ENCODE measurements at places on chromosomes 11 and 22. TPM values are rescaled to one million over a fixed set of nuclear protein-coding genes. Genes with fewer than 3 reads are reported as not detected.
A peak's percentile ranks its signal among the peaks of the same experiment; 100 is the strongest.

Gene SCUBE2
- total RNA-seq = not detected

Gene CRYAB
- not detected for total RNA-seq

Gene TMEM25
- 15.3 TPM for total RNA-seq

Gene RFPL2
- total RNA-seq = 0.40 TPM

Gene SLC29A2
- 18.9 TPM for total RNA-seq

Gene TRPM5
- 0.05 TPM for total RNA-seq

- DNase-seq = no peak
Measured at GRCh38 chr11:76939219-76939631, 78.5 kb downstream of the ACER3 start.

DNA sequence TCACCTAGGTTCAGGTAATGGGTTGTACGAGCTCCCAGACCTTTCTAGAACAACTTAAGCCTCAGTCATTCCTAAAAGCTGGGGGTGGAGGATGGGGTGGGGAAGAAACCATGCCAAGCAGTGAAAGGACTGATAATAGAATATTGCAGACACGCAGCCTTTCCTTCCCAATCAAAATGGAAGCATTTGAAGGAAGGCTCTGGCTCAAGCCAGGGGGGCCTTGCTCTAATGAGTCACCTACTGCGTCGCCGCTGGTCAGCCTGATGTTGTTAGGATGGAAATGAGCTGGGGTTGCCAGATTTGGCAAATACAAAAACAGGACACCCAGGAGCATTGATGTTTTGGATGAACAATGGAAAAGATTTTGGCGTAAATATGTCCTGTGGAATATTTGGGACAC, 6.2 kb downstream of the SYT12 start:
- no peak for DNase-seq

DNA sequence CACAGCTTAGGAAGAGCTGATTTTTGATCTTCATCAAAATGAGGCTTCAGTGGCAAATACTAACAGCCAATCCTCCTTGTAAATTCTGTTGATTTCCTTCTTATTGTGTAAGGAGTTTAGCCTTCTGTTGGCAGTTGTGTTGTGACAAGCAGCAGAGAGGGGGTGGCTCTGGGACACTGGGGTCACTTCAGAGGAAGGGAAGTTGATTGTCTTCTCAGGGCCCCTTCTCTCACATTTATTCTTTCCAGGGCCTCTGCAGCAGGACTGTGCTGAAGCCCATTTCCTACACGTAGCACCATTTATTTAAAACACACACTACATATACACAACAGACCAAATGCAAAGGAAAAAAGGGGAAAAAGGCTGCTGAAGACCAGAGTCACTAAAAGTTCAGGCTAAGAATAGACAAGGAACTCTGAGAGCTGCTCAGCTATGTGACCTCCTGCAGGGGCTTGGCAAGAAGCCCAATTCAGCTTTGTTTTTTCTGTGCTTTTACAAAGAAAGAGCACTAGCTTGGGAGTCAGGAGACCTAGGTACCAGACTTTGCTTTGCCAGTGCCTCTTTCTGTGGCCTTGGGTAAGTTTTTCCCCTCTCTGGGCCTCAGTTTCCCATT, 28.3 kb upstream of the UPB1 start:
- no peak for DNase-seq

DNA sequence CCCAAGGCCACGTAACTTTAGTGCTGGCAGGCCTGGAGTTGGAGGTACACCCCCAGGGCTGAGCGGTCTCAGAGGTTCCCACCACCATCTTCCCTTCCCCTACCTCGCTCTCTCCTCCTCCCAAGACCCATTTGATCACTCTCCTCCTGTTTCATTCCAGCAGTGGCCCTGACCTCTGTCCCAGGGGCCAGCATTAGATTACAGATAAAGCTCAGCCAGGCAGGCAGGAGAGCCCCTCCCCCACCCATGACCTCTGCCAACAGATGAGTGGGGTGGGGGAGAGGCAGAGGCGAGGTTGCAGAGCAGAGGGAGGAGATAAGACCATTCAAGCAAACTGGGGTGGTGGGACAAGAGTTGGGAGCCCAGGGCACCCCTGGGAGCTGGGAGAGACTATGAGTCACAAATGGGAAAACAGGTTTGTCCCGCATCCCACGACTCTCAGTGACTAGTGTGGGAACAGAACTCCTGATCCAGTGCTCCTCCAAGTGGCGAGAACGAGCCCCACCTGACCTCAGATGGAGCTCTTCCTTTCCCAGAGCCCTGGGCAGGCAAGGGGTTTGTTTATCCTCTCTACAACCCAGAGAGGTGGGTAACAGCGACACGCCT, 367.9 kb downstream of the MN1 start:
- no peak for DNase-seq

DNA sequence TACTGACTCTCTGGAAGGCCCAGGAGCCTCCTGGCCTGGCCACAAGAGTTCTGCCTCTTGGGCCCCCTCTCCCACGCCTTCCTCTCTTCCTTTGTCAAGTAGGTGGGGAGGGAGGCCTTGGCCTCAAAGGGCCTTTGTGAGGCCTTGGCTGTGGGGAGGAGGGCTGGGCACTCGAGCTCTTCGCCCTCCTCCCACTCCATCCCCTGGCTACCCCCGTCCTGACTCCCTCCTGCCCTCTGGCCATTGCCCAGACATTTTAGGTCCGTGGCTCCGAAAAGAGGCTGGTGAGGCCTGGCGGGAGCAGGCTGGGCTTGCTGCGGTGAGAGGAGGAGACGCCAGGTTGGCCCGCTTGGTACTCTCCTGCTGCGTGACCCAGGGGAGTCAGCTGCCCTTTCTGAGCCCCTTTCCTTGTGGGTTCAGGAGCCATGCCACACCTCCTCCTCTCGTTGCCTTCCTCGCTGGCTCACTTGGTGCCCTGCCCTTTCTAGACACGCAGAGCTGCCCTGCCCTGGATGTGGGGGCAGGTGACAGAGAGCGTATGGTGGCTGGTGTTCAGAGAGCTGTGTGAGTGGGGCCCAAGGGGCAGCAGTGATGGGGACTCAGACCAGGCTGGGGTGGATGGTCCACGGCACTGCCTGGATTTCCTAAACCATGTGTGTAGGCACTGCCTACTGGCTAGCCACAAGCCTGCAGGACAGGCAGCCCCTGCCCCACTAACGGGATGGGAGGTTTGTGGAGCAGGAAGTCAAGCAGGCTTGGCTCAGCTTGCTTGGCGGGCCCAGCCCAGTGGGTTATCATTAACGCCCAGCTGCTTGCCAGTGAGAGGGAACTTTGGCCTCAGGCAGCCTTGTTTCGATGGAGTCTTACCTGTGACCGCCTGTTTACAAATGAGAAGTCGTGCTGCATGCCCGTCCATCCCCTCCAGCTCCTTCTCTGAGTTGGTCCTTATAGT, 15.8 kb upstream of the OMP start:
- no peak for DNase-seq

- no peak for DNase-seq
Measured at GRCh38 chr11:60831501-60832079, 10.3 kb upstream of the CCDC86 start.

GRCh38 chr11:117950301-117950700, 21.1 kb upstream of the TMPRSS13 start:
- DNase-seq = peak; percentile 78

GRCh38 chr11:87425943-87426342, 388.2 kb downstream of the TMEM135 start:
- DNase-seq = no peak

DNA sequence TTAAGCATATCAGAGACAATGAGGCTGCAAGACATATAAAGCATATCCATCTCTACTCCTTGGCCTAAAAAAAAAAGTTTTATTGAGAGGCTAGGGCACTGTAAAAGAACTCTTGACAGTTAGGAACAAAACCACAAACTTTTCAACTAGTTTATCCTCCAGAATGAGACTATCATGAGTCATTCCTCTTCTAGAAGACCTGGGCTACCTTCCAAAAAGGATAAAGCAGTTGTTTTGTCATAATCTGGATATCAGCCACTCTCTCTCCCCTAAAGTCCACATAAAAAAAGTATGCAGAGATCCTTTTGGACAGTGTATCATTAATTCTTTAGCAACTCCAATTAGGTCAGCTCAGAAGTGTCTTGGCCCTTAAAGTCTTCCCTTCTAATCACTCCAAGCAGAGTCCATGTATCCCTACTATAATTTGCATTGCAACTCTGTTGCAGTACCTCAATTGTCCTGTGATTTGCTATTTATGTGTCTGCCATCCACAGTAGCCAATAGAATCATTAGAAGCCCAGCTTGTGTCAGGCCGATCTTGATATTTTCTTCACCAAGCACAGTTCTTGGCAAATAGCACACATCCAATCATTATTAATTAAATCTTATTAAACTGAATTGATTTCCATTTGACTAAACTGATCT, 10.4 kb downstream of the OR51T1 start:
- DNase-seq = no peak

DNA sequence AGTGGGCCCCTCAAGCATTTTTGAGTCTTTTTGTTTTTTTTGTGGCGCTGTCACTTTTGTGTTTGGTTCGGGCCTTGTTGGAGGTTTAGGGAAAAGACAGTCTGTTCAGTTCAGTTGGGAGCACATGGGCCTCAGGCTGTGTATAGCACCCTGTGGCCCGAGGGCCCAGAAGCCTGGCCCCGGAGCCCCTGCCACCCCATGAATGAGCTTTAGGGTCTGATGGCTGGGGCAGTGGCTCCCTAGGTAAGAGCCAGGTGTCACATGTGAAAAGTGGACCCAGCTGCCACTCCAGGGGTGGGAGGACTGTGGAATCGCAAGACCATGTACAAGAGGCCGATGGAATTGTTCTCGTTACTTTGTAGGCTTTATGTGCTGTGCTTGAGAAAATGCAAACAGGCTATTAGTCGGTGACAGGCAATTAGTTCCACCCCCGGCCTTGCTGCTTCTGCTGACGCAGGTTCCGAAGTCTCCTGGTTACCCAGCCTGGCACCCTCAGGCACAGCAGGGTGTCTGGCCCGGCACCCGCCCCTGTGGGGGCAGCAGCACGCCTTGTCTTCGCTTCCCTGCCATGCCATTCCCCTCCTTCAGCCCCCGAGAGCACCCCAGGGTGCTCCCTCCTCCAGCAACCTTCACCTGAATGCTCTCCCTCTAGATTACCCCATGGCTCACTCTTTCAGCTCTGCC, 38.2 kb upstream of the PARVG start:
- DNase-seq = no peak

DNA sequence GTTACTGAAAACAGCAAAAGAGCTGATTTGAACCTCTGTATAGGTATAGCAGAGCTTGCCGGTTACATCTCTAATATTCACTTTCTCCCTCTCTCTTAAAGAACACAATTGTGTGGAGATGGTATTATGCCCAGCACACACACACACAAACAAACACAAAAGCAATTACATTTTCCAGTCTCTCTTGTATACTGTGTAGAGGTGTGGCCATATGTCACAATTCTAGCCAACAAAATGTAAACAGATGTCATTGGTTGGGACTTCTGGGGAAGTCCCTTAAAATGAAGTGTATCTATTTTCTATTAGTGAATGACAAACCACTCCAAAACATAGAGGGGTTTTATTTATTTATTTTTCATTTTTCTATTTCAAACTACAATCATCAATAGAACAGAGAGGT, 12.8 kb downstream of the KCTD14 start:
- DNase-seq = no peak

- no peak for DNase-seq
Measured at GRCh38 chr11:3139086-3139440, 26.0 kb downstream of the OSBPL5 start.

DNA sequence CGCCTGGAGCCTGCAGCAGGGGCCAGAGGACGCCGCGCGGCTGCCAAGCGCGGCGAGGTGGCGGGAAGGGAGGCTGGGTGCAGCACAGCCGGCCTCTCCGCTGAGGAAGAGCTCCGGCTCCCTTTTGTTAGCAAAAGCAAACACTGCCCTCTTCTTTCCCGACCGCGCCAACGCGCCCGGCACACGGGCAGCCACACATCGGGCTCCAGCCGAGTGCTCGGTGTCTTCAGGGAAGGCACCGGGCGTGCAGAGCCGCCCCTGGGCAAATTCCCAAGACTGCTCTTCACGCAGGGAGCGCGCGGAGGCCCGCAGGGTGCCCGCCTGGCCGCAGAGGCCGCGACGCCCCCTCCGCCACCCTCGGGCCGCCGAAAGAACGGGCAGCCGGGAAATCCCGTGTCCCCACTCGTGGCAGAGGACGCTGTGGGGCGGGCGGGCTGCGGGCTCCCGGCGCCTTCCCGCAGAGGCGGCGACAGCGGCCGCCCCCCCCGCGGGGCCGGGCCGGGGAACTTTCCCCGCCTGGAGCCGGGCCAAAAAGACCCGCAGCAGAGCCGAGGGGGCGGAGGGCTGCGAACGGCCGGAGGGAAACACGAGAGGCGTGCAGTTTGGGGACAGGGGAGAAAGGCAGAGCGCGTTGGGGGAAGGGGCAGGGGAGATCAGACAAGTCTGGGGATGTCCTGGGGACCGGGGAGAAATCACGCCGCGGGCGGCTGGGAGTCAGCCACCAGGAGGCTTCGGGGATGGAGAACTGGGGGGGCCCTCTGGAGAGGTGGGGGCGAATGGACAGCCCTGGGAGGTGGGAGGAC, 931 bp downstream of the CADM1 start:
- DNase-seq = peak; percentile 8

- no peak for DNase-seq
Measured at GRCh38 chr11:128904303-128904655, 13.1 kb downstream of the KCNJ5 start.

GRCh38 chr11:118311518-118311917, 7.0 kb downstream of the CD3E start:
- no peak for DNase-seq

GRCh38 chr11:838441-839279, 3.7 kb downstream of the POLR2L start:
- DNase-seq = no peak

DNA sequence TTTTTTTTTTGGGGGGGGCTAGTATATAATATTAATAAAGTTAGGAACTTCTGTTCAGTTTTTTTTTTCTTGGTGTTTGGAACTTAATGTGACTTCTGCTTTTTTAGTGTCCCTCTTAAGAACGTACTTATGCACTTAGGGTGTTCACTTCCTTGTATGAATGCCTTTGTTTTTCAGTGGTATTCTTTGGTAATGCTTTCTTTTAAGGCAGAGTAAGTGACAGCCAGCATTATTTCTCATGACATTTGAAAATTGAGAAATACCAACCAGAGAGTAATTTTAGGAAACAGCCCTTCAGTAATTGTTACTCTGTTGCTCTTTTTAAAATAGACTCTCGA, 2.4 kb downstream of the GRK3 start:
- DNase-seq = no peak

DNA sequence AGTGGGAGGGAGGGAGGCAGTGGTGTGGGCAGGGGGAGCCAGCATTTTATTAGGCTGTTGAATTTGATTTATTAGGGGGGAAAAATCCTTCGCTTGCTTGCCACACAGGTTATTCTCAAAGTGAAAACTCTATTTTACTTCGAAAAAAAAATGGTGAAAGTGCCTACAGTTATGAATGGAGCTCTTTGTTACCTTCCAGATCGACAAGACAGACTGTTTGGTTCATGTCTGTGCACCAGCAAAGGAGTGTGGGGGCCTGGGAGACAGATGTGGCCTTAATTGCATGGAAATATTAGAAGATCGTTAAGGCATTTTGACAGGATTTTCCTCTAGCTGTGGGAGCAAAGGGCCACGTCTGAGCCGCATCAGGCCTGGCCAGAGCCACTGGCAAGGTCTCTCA, 45.7 kb downstream of the FLI1 start:
- DNase-seq = no peak

Data from naive thymus-derived CD4-positive, alpha-beta T cell (primary cell).